ENCODE measurements at places on chromosomes 16 and 17.

DNA sequence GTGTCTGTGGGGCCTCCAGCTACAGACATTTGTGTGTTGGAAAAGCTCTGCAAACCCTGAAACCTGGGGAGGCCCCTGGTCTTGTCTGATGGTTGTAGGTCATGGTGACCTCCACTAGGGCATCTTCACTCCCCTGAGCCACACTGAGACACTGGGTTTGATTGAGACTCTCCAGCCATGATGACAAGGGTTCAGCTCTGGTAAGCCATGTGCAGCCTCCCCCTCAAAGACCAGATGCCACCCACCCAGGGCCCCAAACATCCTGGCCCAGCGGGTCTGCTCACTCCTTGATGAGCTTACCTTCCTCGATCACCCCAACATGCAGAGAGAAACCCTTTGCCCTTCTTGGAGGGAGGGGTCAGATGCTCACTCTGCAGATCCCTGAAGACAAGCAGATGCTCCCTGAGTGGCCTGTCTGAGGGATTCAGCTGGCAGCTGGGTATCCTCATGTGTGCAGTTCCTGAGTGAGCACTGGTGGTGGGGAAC, 101.6 kb downstream of the METRNL start:
- no peak for DNase-seq

DNA sequence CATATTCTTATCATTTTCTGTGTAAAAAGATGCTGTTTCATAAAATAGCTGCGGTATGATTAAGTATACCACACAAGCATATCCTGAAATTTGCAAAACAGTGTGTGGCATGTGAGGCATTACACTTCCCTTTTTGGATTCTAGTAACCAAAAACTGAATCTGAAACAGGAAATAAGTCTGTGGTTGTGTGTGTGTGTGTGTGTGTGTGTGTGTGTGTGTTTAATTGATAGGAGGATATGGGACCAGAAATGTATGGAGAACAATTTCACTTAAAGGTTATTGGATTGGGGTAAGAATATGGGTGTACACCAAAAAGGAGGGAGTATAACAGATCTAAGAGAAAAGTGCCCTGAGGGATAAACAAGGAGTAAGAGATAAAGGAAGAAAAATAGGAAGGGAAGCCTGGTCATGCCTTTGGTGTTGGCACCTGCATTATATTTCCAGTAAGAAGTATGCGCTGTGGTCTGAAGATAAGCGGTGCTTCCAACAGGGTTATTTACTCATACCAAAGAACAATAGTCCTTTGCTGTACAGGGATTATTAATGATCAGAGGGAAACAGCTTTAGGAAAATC, 4.0 kb downstream of the LYRM1 start:
- no peak for DNase-seq

GRCh38 chr17:13027246-13027645, 9.4 kb upstream of the ELAC2 start:
- no peak for DNase-seq

DNA sequence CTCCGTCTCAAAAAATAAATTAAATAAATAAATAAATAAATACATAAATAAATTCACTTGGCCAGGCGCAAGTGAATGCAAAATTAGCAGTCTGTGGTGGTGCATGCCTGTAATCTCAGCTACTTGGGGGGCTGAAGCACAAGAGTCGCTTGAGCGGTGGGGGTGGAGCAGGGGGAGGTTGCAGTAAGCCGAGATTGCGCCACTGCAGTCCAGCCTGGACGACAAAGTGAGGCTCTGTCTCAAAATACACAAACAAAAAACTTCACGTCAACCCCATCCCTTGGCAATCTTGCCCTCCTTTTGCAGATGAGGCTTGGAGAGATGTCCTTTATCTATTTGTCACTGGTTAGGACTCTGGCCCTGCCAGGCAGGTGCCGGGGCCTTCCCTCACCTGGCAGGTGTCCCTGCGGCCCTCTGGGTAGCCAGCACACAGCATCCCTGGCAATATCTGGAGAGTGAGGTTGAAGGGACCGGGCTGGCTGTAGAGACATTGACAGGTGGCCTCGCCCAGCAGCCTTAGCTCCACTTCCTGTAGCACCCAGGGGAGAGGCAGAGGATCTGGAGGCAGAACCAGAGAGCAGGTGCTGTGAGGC, 4.4 kb downstream of the PRSS36 start:
- DNase-seq: no peak

DNA sequence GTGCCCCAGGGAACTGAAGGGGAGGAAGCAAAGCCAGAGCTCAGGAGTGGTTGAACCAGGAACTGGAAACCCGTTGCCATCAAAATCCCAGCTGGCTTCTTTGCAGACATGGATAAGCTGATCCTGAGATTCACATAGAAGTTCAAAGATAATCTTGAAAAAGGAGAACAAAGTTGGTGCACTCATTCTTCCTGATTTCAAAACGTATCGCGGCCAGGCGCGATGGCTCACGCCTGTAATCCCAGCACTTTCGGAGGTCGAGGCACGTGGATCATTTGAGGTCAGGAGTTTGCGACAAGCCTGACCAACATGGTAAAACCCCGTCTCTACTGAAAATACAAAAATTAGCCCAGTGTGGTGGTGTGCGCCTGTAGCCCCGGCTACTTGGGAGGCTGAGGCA, 7.1 kb downstream of the RAP1GAP2 start:
- DNase-seq: no peak

Data from stimulated activated CD4-positive, alpha-beta T cell treated with anti-CD3 and anti-CD28 coated beads, Interleukin-1b, Interleukin-23, amount 100 ng/mL, for 24 hours (primary cell).